Heart left ventricle (tissue), 16 donors: ENCODE measurements at places on chromosomes 3 and 15. TPM values are rescaled to one million over a fixed set of nuclear protein-coding genes. Genes with fewer than 3 reads are reported as not detected.

DNA sequence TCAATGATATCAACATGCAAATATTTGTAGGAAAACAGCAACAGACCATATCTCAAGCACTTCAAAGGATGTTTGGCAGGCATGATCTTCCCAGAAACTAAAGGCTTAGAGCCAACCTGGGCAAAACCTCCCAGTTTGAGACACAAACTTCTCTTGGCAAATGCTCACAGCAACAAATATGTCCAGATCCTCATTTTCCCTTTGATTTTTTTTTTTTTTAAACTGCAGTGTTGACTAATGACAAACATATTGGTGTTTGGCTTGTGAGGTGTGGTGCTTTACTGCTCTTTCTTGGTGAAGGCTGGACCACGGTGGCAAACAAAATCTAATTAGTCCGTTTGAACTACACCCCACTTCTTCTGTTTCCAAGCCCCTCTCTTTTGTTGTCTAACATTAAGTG lies 87.2 kb downstream of the EBLN2 start:
- no peak for DNase-seq

GRCh38 chr3:30263925-30264313 lies 342.5 kb upstream of the TGFBR2 start:
- no peak for DNase-seq

- DNase-seq: no peak
Observed at GRCh38 chr3:31592764-31593163, 60.0 kb downstream of the STT3B start.

The OR4F15 gene
- total RNA-seq: not detected

GRCh38 chr3:115251509-115251908 lies 104.4 kb upstream of the ZBTB20 start:
- DNase-seq: no peak

- DNase-seq: no peak
Observed at GRCh38 chr3:175311946-175312345, 452.8 kb downstream of the NAALADL2 start.

GRCh38 chr15:53559364-53560277 lies 199.8 kb downstream of the WDR72 start:
- DNase-seq: no peak
